Spleen (tissue), 13 donors: ENCODE measurements at places on chromosomes 4 and X. TPM values are rescaled to one million over a fixed set of nuclear protein-coding genes. Genes with fewer than 3 reads are reported as not detected.

Gene CYTL1
- not detected for total RNA-seq

Gene RNF212
- total RNA-seq: 1.9 TPM

DNA sequence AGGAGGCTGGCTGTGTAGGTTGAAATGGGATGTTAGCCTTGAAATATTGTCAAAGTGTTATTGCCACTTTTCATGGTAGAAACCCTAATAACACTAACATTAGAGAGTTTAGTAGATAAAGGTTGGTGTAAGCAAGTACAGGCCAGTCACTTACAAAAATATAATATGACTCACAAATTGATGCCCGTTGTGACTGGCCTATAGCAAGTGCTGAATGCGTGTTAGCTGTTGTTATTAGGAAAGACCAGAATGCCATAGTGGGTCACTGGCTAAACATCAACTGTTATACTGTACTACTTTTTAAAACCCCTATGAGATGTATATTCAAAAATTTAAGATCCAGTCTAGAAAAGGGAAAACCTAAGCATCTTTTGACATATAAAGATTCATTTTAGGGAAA, 20.4 kb upstream of the GDPD2 start:
- no peaks in the 10 kb centered on the region for H3K27me3 ChIP-seq
- no peaks in the 10 kb centered on the region for H3K36me3 ChIP-seq
- no peak overlapping the region for H3K27ac ChIP-seq
- DNase-seq: no peak
- no peaks in the 10 kb centered on the region for H3K4me1 ChIP-seq
- no peak overlapping the region for H3K4me3 ChIP-seq

GRCh38 chr4:84051639-84052038, 447.5 kb downstream of the NKX6-1 start:
- no peaks in the 10 kb centered on the region for H3K27me3 ChIP-seq
- DNase-seq: no peak
- no peak overlapping the region for H3K27ac ChIP-seq
- H3K4me3 ChIP-seq: no peak overlapping the region

DNA sequence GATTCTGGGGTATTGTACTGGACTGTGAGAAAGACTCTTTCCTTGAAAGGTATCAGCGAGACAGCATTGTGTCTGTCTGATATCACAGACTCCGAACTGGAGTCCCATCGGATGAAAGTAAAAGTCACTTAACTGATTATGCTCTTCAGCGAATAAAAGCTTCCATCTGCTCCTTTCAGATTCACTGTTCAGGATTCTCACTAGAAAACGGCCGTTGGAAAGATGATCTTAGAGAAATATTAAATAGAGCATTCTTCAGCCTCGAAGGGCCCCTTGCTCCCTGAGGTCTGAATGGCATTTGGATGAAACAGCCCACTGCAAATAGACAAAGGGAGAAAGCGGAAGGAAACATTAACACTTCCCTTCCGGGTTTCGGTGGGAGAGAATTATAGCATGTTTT, 416.2 kb upstream of the PRKX start:
- H3K27ac ChIP-seq: no peak overlapping the region
- no peak overlapping the region for H3K4me3 ChIP-seq
- H3K27me3 ChIP-seq: no peaks in the 10 kb centered on the region
- DNase-seq: no peak
- no peaks in the 10 kb centered on the region for H3K4me1 ChIP-seq

DNA sequence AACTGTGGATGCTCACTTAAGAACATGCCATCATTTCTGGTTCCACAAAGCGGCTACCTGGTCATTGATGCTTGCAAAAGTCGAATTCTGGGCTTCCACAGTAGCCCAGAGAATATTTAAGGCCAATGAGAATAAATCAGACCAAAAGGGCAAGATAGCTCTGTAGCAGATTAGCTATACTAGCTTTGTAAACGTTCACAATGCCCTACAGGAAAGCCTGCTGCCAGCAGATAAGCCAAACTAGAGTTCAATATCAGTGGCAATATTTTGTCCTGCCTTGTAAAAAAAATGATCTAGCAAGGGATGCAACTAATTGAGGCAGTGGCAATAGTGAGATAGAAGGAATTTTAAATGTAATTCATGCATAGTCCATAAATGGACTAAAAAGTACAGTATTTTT, 387.7 kb upstream of the TEX13C start:
- no peak overlapping the region for H3K4me3 ChIP-seq
- no peaks in the 10 kb centered on the region for H3K4me1 ChIP-seq
- H3K27ac ChIP-seq: no peak overlapping the region

GRCh38 chr4:79877511-79877910, 195.5 kb downstream of the ANTXR2 start:
- H3K4me1 ChIP-seq: no peaks in the 10 kb centered on the region
- no peaks in the 10 kb centered on the region for H3K36me3 ChIP-seq
- no peak overlapping the region for H3K4me3 ChIP-seq
- no peak overlapping the region for H3K27ac ChIP-seq

DNA sequence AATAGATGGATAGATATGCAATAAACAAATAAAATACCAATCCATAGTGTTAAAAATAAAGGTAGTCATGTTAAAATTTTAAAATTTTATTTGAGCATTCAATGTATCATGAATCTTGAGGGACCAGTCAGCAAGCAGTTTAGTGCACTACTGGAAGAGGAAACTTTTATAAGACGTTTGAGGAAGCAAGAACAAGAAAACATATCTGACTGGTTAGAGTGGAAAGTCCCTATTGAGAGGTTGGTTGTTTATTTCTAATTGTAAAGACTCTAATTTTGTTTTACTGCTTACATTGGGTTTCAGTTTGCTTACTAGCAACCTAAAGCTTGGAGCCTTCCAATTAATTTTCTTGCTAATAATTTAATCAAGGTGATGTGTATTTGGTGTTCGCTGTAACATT, 786.2 kb downstream of the RAB28 start:
- no peaks in the 10 kb centered on the region for H3K27me3 ChIP-seq
- H3K36me3 ChIP-seq: no peaks in the 10 kb centered on the region
- no peak overlapping the region for H3K4me3 ChIP-seq
- H3K4me1 ChIP-seq: no peaks in the 10 kb centered on the region

- H3K27me3 ChIP-seq: no peaks in the 10 kb centered on the region
- DNase-seq: no peak
- no peak overlapping the region for H3K4me3 ChIP-seq
Observed at GRCh38 chrX:19772822-19773628, 114.4 kb downstream of the SH3KBP1 start.

GRCh38 chrX:104854790-104855340, 288.9 kb downstream of the IL1RAPL2 start:
- no peaks in the 10 kb centered on the region for H3K36me3 ChIP-seq
- no peak for DNase-seq
- H3K4me1 ChIP-seq: no peaks in the 10 kb centered on the region
- no peak overlapping the region for H3K27ac ChIP-seq

DNA sequence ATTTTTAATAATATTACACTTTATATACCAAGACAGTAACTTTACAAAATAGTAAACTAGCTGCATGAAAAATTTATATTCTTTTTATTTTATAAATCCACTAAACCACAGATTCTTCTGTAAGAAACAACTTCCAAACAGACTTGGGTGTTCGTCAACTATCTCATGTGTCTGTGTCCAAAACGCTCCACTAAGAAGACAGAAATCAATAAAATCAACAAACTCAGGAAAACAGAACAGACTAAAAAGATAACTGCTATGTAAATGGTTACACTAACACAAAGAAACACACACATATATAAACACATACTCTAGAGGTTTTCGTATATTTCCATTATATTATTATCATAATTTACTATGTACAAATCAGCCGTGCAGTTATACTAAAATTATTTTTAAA, 158.4 kb downstream of the PPP3CA start:
- H3K4me3 ChIP-seq: no peak overlapping the region
- H3K36me3 ChIP-seq: peaks cover 10% of the 10 kb centered on the region
- peaks cover 23% of the 10 kb centered on the region for H3K4me1 ChIP-seq
- H3K27me3 ChIP-seq: no peaks in the 10 kb centered on the region
- H3K27ac ChIP-seq: no peak overlapping the region
- no peak for DNase-seq
